ENCODE measurements at places on chromosomes 2 and 18.

DNA sequence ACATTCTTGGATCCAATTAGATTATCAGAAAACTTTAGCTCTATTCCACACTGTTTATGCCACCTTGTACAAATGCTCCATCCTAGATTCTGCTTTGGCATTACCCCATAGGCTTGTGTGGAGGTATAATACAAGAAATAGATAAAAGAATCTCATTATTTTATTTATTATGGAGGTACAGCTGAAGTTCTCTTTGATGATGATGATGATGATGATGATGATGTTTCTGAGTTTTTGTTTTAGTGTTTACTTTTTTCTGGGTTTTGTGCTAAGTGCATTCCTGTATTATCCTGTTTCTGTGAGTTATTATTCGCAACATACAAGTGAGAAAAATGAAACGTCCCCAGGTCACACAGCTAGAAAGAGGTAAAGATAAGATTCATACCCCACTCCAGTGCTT, 43.4 kb downstream of the ANXA4 start:
- no peak for DNase-seq

DNA sequence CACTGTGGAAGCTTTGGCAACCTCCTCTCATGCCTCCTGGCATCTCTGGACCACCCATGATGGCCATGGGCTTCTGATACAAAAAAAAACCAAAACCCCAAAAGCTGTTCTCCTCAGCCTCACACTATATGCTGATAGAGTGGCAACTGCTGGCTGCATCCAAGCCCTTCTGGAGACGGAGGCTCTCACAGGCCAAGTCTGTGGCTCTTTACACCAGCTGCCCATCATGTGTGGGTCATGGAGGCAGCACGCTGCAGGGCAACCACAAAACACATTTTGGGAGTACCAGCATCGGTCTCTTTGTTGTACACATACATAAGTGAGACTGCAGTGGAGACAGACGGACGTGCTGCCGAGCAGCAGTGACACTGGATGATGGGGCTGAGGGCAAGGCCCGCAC, 45.3 kb downstream of the SP110 start:
- DNase-seq: no peak

DNA sequence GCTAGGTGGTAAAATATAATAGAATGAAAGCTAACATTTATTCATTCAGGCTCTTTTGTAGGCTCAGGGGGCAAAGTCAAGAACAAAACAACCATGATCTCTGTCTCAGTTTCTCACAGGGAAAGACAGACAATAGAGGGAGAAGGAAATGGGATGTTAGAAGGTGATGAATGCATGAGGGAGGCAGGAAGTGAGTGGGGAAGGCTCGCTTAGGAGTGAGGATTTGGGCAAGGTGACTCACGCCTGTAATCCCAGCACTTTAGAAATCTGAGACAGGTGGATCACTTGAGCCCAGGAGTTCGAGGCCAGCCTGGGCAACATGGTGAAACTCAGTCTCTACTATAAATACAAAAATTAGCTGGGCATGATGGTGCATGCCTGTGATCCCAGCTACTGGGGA, 88.4 kb downstream of the CTIF start:
- DNase-seq: no peak

DNA sequence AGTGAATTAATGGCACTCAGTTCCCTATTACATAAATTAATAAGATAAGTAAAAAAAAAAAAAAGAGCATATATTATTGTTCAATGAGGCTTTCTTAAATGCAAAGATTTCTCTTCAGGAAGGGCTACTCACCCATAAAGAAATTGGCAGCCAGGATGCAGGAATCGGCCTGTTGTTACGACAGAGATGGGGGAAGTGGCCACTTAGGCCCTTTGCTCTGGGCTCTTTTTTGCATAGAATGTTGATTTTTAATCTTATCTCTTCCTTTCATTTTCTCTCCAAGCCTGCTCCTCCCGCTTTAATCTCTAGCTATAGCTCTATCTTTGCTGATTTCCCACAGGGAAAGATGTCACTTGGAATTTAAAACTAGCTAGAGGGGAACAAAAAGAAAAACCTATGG, 391.8 kb upstream of the CRIM1 start:
- no peak for DNase-seq

DNA sequence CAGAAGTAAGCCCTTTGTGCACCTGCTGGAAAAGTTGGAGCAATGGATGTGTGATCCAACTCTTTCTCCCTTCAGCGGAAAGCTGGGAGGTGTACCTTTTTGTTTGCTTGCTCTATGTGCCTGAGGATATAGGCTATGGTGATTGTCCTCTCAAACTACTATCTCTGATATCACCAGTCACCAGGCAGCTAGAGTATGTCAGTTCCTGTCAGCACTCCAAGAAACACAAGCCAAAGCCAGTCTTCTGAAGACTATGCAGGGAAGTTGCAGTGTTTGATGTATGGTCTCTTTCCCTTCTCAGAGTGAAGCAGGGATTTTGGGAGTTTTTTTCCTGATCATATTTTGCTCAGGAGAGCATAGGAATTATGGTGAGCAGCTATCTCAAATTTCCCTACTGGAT, 146.4 kb downstream of the PTH2R start:
- DNase-seq: no peak

- no peak for DNase-seq
Measured at GRCh38 chr18:3911413-3911812, 461.4 kb downstream of the TGIF1 start.

DNA sequence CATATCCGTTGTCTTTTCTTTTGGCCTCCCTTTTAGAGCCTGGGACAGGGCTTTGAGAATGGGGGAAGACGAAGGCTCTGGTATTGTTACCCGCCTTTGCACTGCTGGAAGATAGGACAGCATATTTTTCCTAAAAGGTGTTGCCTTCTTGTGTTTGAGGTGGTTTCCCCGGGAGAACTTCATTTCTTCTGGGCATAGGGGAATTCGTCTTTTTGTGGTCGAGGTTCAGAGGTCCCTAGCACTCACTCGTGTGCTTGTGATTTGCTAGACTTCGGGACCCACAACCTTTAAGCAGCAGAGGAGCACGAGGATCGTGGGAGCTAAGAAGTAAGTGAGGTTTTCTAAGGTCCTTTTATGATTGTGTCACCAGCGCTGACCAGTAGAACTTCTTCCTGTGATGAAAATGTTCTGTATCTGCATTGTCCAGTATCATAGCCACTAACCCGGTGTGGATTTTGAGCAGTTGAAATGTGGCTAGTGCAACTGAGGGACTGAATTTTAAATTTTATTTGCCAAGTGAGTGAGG, 611 bp downstream of the ZNF512 start:
- no peak for DNase-seq

- no peak for DNase-seq
Measured at GRCh38 chr2:170548304-170548703, 166.8 kb upstream of the SP5 start.

DNA sequence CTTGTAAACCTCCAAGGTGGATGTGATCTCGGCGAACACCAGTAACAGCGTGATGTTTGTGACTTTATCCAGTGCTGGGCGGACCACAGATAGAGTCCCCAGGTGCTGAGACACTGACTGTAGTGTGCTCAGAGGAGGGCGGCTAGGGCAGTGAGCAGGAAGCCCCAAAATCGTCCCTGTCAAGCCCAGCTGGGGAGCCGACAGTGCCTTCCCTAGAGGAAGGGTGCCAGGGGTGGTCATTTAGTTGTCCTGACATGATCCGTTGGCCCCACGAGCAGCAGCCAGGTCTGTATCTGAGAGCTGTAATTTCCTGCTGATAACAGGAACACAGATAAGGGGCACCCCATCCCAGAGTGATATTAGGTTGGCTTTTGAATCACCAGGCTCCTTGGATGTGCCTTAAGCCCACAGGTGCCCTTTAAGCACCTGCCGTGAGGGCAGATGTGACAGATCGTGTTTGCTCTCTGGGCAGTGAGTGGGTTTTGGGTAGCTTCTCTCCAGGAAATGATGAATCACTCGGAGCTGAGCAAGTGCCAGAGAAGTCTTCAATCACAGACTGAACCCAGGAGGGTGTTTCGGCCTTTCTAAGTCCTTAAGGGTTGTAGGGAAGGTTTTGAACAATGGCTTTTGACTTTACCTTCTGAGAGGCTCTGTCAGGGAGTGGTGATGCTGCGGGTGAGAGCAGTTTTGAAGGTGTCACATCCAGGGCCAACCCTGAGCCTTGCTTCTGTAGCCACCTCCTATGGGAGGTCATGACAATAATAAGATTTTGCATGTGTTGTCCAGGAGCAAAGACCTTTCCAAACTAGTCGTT, 7.7 kb downstream of the LPIN1 start:
- DNase-seq: peak; percentile 58

DNA sequence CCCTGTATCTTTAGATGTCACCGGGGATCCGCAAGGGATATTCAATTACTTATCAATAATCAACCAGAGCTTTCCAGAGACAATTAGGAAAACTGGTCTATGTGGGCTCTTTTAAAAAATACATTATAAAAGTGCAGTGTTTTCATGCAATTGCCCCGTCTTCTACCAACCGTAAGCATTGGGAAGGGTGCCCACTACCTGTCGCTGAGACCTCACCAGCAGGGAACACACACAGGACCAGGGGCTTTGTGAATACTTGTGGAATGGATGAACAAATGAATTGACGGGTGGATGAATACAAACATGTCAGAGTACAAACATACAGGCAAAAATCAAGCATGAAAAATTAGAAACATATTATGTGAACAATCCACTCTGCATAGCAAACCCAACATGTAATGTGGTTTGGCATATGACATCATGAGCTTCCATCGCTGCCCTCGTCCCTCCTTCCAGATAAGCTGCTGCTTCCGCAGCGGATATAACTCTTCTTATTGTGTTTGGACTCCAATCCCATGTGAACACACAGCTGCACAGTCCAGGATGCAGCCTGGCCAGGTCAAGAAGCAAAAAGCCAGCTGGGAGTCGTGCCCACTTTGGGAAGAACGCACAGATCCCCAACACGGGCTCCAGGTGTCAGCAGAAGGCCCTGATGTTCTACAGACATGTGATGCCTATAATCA, 5.3 kb downstream of the FHL2 start:
- DNase-seq: no peak

DNA sequence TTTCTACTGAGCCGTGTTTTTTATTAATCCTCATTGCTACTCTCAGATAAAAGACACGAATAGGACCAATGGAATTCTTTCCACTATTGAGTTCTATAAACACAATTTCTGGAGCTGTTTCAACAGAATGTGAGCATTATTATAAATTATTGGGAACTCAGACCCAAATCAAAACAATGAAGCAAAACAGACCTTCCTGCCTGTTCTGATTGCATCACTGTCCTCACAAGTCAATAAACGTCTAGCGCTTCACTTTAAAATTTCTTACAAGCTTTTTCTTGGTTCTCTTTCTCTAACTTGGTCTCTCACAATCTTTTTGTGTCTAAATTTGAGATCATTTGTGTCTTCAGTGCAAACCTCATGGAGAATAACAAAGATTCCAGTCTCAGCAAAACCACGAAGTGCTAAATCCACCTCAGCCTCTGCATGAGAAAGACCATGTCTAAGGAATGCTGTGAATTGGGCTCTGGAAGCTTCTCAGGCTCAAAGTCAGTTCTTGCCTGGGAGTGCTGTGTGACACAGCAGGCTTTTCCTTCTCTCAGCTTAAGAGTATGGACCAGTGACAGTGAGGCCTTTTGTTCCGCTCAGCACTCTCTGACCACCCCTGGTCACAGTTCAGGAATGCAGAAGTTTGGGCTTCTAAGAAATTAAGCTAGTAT, 22.8 kb downstream of the ARHGAP28 start:
- DNase-seq: no peak

DNA sequence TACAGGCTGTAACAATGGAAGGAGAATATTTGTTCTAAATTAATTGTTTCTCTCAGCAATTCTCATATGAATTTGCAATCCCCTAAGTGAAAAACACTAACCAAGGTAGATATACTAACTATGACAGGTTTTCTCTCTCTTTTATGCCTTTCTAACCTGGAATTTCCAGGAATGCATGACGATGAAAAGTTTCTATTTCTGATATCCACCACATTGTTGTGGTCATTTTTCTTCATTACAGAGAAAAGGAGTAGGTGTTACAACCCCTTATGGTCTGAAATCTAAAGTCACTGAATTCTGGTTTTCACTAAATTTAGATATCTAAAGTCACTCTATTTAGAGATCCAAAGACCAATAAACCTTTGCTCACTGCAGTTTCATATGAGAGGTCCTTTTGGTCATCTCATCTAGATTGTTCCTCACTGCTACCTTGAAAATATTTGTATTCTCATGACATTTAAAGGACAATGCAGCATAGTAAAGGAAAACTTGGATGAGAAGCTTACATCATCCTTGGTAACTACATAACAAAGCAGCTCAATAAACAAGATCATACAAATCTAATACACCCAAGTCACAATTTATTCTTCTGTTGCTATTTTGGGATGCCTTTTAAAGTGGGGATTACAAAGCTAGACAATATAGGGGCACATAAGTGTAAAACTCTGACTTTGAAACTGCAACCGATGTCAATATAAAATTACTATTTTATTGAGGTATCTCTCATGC, 85.8 kb downstream of the TCF4 start:
- no peak for DNase-seq

DNA sequence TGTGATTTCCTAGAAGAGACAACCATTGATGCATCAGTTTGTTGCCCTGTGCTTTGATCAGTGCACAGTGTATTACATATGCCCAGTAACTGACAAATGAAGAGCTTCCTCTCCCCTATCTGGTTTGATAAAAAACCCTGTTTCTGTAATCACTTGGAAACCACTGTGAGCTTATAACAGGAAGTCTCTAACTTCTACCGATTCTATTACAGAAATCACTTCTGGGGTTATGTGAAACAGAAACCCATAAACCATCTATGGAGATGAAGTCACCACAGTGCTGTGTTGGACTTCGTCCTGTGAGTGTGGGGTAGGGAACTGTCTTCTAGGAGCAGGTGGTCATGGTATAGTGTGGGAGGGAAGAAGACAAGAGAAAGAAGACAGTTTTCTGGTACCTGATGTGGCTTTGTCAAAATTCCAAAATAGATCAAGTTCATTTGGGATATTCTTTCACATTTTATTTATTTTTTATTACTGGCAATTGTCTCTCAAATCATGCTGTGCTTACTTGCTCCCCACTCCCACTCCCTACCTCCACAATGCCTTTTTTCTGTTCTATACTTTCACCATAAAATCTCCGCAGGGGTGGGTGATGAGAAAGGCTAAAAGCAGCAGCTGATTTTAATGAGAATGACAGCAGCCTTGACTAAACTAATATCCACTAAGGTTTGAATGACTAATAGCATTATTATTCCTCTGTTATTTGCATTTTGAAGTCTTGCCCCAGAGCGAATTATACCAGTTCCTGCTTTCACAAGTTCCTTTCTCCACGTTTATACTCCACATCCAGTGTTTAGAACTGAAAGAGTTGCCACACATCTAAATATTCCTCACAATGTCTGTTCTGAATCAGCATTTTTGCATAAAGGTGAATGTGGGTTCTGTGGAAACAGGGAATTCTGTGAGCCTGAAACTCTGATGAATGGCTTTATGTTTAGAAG, 41.7 kb upstream of the RND3 start:
- DNase-seq: no peak

Data from T-helper 17 cell (primary cell).